Psoas muscle (tissue), 8 donors: ENCODE measurements at places on chromosomes 6 and 20. TPM values are rescaled to one million over a fixed set of nuclear protein-coding genes. Genes with fewer than 3 reads are reported as not detected.
A peak's percentile ranks its signal among the peaks of the same experiment; 100 is the strongest.

Gene TMEM244
- not detected for total RNA-seq

Gene RBM24
- total RNA-seq: 135 TPM

Gene SLC22A2
- total RNA-seq: 0.49 TPM

Gene SMIM8
- 5.2 TPM for total RNA-seq

Gene TINAG
- total RNA-seq: not detected

GRCh38 chr20:49319208-49319809 is 41.5 kb upstream of the ZNFX1 start:
- DNase-seq: no peak
- no peaks in the 10 kb centered on the region for H3K27me3 ChIP-seq
- H3K4me1 ChIP-seq: peaks cover 4% of the 10 kb centered on the region
- no peaks in the 10 kb centered on the region for H3K36me3 ChIP-seq
- peak overlapping the region; percentile 58 for H3K4me3 ChIP-seq

DNA sequence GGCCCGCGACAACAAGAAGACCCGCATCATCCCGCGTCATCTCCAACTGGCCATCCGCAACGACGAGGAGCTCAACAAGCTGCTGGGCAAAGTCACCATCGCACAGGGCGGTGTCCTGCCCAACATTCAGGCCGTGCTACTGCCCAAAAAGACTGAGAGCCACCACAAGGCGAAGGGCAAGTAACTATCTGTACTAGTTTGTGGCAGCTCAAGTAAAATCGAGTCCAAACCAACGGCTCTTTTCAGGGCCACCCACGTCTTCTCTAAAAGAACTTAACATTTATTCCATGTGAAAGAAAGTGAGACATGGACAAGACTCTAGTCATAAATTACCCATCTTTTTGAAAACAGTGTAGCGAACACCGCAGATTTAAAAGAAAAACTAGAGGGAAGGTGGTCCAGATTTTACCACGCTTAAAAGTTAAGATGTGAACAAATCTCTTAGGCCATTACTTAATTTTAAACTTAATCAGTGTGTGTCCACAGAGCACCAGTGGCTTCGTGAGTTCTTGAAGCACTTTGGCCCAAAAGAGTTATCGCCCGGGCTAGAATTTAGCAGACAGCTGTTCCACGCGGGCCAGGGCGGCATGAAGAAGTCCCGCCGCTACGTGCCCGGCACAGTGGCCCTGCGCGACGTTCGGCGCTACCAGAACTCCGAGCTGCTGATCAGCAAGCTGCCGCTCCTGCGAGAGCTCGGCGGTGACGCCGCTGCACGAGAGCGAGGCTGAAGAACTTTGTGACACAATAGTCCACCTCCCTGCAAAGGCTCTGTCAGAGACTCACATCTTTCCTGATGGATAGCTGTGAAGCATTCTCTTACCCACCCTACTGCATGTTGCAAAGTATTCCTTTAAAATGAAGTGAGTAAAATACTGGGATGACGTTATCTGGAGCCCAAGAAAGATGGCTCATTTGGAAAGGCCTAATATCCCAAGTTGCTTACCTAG is 113.9 kb upstream of the PRSS16 start:
- peak overlapping the region; percentile 67 for H3K4me3 ChIP-seq
- H3K4me1 ChIP-seq: no peaks in the 10 kb centered on the region
- peak; percentile 55 for DNase-seq

DNA sequence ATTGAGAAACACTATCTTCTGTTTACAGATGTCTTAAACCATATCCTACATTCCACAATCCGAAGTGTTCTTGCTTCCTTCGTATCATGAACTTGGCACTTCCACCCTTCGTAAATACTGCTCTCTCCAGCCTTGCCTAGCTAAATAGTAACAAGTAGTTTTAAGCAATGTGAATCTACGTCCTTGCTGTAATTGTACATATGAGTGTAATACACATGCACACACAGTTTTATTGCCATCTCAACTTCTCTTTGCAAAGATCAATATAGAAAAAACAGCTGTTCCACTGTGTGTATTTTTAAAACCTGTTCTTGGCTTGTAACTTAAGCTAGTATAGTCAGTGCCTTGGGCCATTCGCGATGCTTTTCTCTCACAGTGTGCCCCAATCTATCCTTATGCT is 1524.7 kb downstream of the GRIK2 start:
- DNase-seq: no peak
- H3K27ac ChIP-seq: no peak overlapping the region
- no peaks in the 10 kb centered on the region for H3K36me3 ChIP-seq

DNA sequence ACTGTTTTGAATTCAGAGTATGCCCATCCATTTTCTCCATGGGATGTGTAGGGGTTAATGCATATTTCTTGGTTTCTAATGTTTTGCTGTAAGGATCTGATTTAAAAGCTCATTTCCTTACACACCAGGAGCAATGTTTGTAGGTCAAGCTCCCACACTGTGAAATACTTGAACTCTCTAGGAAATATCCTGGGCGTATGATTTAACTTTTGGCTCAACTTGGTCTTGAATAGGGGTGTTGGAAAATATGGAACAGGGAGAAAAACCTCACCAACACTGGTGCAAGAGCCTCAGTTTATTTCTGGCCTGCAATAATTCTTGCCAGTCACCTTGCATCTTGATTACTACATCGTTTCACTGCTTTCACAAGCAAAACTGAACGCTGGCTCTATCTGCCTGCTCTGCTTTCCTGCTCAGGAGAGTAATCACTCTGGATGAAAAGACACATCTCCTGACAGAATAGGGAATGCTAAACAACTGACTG is 25.1 kb upstream of the RFPL4B start:
- H3K27me3 ChIP-seq: no peaks in the 10 kb centered on the region
- H3K4me3 ChIP-seq: no peak overlapping the region
- H3K27ac ChIP-seq: no peak overlapping the region
- no peaks in the 10 kb centered on the region for H3K4me1 ChIP-seq
- DNase-seq: no peak

- H3K27me3 ChIP-seq: no peaks in the 10 kb centered on the region
- no peaks in the 10 kb centered on the region for H3K36me3 ChIP-seq
- no peak for DNase-seq
- peak overlapping the region; percentile 68 for H3K27ac ChIP-seq
- H3K4me1 ChIP-seq: peaks cover 59% of the 10 kb centered on the region
- H3K4me3 ChIP-seq: no peak overlapping the region
These were observed 63.2 kb downstream of the HIVEP2 start for GRCh38 chr6:142881761-142882160.

GRCh38 chr6:82780334-82780733 is 285.3 kb downstream of the UBE3D start:
- H3K4me3 ChIP-seq: no peak overlapping the region
- no peak overlapping the region for H3K27ac ChIP-seq
- no peaks in the 10 kb centered on the region for H3K27me3 ChIP-seq
- no peaks in the 10 kb centered on the region for H3K4me1 ChIP-seq
- DNase-seq: no peak
- no peaks in the 10 kb centered on the region for H3K36me3 ChIP-seq

GRCh38 chr6:13398069-13398381 is 69.7 kb upstream of the TBC1D7 start:
- H3K36me3 ChIP-seq: no peaks in the 10 kb centered on the region
- peaks cover 46% of the 10 kb centered on the region for H3K4me1 ChIP-seq
- no peaks in the 10 kb centered on the region for H3K27me3 ChIP-seq
- H3K27ac ChIP-seq: no peak overlapping the region
- no peak overlapping the region for H3K4me3 ChIP-seq

DNA sequence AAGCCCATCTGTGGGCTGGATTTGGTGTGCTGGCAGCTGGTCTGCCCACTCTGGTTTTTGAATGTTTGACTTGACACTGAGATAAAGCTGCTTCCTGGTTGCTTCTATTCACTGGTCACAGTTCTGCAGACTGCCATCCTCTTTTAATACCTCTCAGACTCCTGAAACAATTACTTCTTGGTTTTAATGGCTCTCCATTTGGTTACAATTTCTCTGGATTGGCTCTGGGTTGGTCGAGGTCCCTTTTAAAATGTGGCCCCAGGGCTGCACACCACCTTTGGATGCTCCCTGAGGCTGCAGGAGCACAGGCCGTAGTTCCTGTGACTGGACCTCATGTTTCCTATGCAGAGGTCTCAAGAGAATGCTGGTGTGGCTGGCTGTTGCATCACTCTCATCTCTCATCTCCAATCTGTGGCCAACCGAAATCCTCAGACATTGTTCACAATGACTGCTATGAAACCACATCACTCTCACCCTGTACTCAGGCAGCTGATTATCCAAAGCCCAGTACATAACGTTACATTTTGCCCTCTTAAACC is 98.5 kb downstream of the INSM1 start:
- no peak overlapping the region for H3K4me3 ChIP-seq
- peak; percentile 21 for DNase-seq
- no peaks in the 10 kb centered on the region for H3K27me3 ChIP-seq
- H3K4me1 ChIP-seq: no peaks in the 10 kb centered on the region

DNA sequence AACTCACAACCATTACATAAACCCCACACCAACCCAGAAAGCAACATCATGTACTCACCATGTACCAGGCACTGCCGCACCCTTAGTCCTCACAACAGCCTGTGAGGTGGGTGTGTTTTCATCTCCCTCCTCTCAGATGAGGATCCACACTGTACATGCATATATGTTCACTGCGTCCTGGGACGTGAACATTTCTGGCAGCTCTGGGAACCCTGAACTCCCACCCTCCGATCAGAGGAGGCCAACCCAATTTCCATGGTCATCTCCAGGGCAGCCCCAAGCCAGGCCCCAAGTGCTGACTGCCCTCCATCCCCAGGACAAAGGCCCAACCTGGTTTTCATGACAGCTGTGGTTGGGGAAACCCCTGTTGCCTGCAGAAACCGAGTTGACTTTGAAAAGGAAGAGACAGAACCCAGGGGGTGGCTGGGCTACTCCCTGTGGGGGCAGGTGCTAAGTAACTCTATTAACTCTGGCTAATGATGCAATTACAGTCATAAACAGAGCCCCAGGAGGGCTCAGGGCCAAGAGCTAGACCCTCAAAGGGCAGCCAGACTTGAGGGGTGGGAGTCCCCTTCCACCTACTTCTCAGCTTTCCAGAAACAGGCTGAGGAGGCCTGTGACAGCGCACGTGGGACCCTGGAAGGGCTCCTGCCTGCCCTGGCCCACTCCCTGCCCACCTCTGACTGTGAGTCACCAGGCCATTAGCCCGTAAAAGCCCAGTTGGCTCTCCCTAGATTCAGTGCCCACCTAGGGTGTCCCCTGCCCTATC is 2.6 kb downstream of the TFEB start:
- no peaks in the 10 kb centered on the region for H3K27me3 ChIP-seq
- no peak for DNase-seq
- peak overlapping the region; percentile 96 for H3K27ac ChIP-seq
- H3K4me1 ChIP-seq: peaks cover 56% of the 10 kb centered on the region
- H3K4me3 ChIP-seq: peak overlapping the region; percentile 88

- no peak for DNase-seq
- H3K36me3 ChIP-seq: no peaks in the 10 kb centered on the region
- H3K4me3 ChIP-seq: no peak overlapping the region
- H3K27me3 ChIP-seq: no peaks in the 10 kb centered on the region
- H3K4me1 ChIP-seq: no peaks in the 10 kb centered on the region
These were observed 16.2 kb downstream of the METTL24 start for GRCh38 chr6:110341663-110342596.

DNA sequence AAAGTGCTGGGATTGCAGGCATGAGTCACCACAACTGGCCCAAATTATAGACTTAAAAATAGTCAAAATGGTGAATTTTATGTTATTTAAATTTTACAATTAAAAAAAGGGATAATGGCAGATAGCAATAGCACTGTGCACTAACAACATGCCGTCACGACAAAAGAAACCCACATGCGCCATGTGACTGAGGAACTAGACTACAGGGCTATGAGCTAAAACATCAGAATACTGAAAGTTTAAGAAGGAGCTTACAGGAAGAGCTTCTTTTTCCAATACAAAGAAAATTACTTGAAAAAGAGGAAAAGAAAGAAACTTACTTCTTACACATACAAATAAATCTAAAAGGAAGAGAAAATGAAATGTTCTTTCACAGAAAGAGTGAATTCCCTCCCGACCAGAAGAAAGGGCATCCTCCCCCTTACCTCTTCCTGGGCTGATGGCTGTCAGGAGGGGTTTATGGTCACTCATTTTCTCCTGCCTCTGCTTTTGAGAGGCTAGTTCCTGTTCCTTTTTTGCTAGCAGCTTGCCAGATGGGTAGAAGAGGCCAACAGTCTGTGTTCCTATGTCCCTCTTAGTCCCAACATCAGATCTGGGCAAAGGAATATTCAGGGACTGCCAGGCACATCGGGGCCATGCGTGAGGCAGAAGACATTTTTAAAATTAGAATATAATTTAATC is 54.5 kb downstream of the DZANK1 start:
- H3K27ac ChIP-seq: no peak overlapping the region
- H3K27me3 ChIP-seq: no peaks in the 10 kb centered on the region
- no peak overlapping the region for H3K4me3 ChIP-seq

DNA sequence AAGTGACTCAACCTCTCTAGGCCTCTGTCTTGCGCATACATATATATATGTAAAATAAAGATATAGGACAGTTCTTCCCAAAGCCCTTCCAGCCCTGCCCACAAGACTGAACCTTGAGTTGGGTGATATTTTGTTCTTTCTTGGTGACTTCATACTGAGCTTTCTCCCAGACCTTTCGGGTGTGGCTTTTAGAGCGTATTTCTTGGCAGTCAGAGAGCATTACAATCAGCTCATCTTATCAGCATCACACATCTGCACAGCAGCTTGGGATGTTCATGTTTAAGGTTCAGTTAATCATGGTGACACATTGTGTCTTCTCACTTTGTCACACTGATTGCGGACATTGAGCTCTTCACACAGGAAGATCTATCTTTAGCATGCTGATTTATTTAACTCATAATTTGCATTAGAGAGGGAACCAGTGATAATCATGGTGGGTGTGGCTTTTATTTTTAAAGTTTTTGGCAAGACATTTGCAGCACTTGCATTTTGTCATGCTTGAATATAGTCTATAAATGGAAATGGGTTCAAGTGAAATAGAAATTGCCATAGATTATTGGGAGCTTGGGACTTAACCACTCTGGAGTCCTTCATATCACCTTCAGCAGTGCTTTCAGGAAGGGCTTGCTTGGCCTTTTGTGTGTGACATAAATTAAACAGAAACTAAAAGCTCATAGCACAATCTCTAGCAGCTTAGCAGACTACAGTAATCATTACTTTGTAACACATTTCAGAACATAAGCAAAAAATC is 8.3 kb downstream of the KIF3B start:
- no peak overlapping the region for H3K27ac ChIP-seq
- H3K36me3 ChIP-seq: peaks cover 4% of the 10 kb centered on the region
- H3K27me3 ChIP-seq: no peaks in the 10 kb centered on the region
- H3K4me3 ChIP-seq: no peak overlapping the region

- no peak overlapping the region for H3K4me3 ChIP-seq
- H3K27me3 ChIP-seq: no peaks in the 10 kb centered on the region
- H3K4me1 ChIP-seq: peaks cover 23% of the 10 kb centered on the region
- H3K36me3 ChIP-seq: peaks cover 19% of the 10 kb centered on the region
These were observed 35.3 kb downstream of the FOXP4 start for GRCh38 chr6:41581381-41581991.
